Cerebellum (tissue), 4 donors: ENCODE measurements at places on chromosomes 3 and 15.

DNA sequence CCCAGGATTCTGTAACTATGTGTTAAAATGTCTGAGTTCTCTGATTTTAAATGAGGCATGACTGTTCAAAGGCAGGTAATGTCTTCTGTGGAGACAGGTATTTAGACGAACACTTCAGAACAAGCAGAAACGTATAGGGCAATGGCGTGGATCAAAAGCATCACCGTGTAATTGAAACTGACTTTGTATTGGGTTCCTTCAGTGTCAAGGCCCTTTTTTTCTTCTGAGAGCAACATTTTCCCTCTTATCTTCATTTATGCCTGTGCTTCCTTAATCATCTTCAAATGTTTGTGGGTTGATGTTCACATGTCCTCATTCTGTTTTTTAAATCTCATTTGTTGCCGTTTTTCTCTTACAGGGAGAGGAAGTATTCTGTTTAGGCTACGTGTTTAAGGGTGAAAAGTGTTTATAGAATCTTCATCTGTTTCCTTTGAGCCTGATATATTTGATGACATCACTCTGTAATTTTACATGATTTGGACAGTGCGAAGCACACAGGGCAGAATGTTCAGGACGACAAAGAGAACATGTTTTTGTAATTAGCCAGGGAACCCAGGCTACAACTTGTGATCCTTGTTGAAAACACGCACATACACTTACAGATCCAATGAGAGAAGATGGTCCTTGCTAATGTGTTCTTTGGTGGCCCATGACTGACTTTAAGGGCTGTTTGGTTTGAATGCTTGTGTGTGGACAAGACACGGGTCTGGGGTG lies 196.0 kb downstream of the LRTM1 start:
- DNase-seq, result no peak

- DNase-seq, result no peak
Observed at GRCh38 chr3:128723477-128723876, 2.5 kb upstream of the RAB7A start.

DNA sequence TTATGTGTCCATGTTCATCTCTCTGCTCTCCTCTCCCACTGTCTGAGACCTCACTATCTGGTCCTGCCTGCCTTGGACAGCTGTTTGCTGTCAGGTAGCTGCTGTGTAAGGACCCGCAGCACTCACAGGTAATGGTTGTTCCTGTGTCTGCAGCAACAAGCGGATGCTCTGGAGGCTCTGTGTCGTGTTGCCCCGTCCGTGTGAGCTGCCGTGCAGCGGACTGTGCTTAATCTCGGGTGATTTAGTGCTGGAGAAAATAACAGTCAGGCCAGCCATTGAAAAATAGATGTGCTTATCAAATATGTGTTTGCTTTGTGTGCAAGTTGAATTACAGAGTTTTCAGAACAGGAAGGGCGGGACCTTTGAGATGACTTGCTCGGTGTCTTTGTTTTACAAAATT lies 121.4 kb downstream of the GABRG3 start:
- no peak for DNase-seq

GRCh38 chr15:95485367-95485766 lies 845.1 kb upstream of the NR2F2 start:
- no peak for DNase-seq

- no peak for DNase-seq
Observed at GRCh38 chr3:146464005-146464595, 5.3 kb downstream of the PLSCR2 start.
